ENCODE measurements at places on chromosomes 12 and 14.

DNA sequence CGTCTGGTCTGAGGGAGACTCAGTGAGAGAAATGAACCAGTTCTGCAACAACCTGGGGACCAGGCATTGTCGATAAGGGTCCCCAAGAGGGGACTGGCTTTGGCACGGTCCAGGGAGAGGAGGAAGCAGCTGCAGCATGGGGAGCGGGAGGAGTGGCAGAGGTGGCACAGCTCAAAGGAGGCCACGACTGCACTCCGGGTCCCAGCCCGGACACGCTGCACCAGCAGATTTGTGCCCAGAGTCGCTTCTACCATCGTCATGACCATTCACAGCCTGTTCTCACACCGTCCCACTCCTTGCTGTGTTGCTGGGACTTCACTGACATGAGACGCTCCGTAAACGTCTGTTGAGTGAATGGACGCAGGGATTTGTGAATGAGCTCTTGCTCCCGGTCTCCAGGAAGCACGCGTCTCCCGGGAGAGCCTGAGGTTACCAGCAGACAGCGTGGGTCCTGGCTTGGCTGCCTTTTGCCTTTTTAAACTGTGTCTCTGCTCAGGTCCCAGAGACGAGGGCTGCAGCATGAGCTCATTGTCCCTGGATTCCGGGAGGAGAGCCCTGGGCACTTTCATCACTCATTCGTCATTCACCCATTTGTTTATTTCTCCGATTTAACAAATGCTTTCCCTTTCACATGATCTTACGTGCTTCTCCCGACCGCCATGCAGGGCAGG lies 137.0 kb downstream of the PIWIL1 start:
- DNase-seq = no peak

DNA sequence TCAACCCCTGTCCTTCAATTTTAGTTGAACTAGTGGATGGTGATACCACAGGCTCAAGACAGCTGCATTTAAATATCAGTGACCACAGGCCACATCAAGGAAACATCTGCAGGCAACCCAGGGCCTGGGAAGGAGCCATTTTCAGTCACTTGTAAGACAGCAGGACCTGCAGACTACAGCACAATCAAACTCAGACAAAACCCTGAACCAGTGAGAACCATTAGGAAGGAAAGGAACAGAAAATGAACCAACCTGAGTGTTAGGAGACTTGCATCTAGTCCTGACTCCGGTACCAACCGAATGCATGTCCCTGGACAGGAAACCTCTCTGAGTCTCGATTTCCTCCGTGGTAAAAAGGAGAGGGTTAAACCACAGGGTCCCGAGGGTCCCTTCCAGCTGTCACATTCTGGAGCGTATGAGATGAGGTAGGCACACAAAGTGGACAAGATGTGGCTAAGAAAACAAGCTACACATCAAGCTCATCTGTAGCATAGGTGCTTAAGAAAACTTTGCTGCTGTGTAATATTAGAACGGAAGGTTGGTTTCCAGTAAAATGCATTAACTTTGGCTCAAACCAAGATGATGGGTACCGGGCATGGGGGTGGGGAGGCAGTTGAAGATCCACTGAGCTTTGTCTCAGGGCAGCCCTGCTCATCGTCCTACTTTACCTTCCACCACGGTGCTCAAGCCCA lies 1.6 kb upstream of the CDKN1B start:
- DNase-seq = no peak

DNA sequence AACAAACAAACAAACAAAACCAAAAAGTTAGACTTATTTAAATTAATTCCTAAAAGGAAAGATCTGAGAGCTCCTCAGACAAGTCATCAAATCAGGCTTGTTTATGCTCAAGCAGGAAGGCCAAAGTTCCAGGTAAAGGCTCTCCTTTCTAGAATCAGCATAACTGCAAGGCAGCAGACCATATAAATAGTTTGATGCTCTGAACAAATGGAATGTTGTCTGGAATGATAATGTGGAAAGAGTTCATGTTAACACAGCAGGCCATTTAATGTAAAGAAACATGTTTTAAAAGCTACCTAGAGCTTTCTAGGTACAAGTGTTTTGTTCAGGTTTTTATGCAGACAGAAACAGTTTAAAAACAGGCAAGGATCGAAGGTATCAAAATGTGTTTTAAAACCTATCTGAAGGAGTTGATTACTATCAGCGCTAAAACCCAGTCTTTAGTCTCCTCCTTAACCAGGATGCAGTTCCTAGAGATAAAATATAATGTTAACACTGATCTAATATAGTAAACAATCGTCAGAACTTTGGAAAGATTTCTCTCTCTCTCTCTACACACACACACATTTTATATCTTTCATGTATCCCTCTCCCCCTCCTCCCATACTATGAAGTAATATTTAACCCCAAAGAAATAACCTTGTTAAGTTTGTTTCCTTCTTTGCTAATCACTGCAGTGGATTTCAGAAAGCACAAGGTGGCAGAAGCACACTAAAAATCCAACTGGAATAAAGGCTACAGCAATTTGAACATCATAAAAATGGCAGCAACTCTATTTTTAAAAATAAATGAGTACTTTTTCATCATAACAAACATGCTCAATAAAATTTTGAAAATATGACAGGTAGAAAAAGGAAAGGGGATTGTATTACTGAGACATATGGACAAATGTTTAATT lies 135.5 kb downstream of the PAWR start:
- no peak for DNase-seq

DNA sequence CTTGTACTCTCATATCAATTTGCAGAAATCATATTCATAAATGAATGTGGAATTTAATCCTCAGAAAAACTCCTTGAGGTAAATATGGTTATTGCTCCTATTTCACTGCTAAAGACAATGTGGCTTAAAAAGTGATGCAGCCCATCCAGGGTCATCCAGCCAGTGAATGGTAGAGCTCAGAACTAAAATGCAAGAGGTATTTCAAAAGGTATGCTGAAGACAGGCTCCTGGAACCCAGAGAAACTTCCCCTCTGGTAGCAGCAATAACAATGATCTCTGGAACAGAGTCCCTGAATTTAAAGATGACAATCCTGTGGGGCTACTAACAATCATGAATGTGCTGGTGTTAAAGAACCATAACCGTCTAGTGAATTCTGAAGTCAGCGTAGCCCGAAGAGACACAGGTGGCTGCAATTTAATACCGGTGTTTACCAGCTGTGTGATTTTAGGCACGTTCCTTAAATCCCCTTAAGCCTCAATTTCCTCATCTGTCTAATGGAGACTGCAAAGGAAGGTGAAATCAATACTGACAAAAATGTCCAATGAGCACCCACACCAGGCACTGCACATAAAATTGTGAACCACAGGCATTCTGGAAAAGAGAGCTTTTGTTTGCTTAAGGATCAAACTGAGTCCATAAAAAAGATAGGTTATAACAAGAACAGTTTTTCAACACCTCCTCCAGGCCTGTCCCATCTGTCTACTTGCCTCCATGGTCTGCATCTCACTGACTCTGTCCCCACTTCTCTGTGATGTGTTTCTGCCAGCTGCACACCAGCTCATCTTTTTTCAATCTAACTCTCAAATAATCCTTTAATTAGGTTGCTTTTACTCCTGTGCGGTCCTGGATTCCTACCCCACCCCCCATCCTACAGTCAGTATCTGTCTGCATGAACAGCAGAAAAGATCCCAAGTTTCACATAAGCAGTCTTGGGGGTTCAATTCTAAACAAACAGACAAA lies 10.5 kb downstream of the TM7SF3 start:
- no peak for DNase-seq

DNA sequence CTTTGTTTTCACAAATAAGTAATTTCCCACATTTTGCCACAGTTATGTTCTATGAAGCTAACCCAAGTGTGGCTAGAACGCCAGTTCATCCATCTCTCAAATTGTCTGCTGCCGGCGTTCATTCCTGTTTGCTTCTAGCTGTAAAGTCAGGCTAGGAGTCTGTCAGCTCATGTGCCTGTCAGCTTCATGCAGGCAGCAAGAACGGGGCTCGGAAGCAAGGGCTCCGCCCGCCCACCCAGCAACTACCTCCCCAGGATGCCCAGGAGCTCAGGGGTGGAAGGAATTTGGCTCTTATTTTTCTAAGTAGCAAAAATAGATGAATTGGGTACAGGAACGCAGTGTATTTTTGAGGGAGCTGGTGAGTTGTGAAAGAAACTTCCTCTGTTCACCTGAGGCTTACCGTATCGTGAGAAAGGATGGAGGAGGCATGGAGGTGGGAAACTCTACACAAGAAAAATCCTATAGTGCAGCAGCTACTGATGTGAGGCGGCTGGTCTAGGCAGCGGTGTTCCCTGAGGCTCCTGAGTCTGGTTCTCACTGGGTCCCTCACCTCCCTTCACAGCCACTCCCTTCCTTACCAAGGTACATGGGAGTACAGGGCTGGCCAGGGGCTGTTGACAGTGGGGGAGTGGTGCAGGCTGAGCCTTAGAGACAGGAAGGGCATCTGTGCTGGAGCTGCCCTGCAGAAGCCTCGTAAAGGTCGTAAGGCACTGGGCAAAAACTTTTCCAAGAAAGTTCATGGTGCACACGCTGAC lies 54.5 kb upstream of the AMN start:
- DNase-seq = no peak

DNA sequence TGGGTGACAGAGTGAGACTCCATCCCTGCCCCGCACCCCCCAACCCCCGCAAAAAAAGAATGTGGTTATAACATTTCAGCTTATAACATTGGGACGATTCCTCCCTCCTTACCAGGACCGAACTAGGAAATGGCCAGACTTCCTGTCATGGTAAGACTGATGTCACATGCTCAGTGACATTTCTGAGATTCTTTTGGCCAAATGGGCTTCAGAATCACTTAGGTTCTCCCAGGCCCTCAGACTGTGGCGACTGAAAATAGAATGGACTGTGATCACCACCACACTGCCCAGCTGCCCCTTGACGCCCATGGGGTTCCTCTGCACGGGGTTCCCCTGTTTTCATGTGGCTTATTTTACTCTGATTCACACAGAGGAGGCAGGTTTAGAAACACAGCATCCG lies 115.0 kb upstream of the EVL start:
- DNase-seq = no peak
